Eye (tissue), 1 donor: ENCODE measurements at places on chromosomes 2 and 18.

GRCh38 chr2:178109813-178110212 lies 2.4 kb upstream of the RBM45 start:
- DNase-seq: peak; percentile 67

GRCh38 chr2:18123211-18123570 lies 244.7 kb downstream of the KCNS3 start:
- no peak for DNase-seq

DNA sequence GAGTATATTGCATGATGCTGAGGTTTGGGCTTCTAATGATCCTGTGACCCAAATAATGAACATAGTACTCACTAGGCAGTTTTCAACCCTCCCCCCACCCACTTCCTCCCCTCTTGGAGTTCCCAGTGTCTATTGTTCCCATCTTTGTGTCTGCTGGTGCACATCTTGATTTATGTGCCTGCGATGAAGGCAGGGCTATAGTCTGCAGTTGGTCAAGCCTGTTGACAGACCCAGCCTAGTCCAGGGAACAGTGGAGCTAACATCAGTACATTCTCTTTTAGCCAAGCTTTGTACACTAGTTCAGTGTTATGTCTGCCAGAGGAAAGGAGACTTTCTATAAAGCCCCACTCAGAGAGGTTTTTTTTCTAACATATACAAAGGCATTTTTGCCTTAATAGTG lies 287.6 kb downstream of the CPS1 start:
- no peak for DNase-seq

DNA sequence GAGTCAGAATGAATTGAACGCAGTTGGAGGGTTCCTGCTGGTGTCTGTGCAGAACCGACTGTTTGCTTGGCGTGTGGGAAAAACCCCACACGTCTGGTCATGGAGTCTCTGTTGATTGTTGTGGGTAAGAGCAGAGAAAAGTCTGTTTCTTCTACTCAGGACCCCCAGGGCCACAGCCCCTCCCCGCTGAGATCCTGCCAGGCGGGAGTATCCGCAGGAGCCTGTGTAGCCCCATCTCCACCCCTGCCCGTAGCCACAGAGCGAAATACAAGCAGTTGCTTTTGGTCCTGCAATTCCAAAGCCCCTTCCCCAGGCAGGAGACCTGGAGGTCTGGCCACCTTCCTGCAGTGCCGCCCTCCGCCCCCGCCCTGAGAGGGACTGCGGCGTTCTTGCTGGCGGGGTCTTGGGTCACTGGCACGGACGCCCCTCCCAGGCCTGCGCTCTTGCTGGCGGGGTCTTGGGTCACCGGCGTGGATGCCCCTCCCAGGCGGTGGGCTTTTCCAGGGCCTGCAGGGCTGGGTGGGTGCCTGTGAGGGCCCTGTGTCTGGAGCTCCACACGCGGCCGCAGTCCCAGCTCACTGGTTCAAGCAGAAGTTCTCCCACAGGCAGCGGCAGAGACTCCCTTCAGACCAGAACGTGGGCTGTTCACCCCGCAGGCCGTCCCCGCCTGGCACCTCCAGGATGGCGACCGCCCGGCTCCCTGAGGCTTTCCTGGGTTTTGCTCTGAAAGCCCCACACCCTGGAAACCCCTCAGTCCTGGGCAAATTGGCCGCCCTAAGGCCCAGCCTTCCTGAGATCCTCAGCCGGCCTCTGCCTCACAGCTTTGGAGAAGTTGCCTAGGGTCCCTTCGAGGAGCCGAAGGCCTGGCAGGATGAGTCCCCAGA lies 76.0 kb upstream of the CTDP1 start:
- no peak for DNase-seq

DNA sequence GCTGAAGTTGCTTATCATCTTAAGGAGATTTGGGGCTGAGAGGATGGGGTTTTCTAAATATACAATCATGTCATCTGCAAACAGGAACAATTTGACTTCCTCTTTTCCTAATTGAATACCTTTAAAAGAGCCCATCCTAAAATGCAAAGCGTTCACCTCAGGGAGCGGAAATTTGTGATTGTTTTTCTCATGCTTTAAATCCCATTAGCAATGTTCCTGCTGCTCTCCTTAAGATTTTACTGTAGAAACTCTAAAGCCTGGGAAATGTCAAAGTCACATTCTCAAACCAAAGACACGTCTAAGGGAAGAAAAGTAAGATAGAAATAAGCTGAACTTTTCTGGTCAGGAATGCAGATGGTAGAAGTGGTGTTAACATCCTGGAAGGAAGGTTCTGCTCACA lies 285.8 kb upstream of the MAP2 start:
- DNase-seq: no peak

DNA sequence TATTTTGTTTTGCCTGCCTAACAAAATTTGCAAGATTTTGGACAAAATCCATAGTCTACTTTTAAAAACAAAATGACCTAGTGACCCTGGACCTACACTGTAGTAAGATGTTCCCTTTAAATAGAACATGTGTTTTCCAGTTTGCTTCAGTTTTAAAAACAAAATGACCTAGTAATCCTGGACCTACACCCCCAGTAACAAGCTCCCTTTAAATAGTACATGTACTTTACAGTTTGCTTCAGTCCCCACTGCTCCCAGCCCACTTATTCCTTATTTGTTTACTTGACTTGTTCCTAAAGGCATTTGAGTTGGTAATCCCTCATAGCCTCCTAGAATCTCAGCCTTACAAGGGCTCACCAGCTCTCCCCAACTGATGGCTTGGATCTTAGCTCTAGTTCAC lies 34.5 kb upstream of the HTR2B start:
- DNase-seq: no peak

- DNase-seq: no peak
These were observed 158.6 kb upstream of the HS6ST1 start for GRCh38 chr2:128477026-128477820.

DNA sequence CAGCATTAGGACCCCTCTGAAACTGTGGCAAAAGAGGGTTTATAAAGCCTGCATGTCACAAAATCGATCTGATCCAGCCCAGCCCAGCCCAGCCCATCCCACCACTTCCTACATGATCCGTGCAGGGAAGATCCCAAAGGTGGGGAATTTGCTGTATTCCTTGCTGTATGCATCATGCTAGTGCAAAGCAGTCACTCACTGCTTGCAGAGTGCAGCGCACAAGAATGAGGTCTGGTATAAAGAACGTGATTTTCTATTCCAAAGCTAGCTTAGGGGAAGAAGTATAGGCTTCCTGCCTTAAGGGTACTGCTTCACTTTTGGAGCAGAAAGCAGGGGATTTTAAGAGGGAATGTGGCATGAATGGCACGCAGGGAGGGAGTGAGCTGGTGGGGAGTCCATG lies 18.9 kb upstream of the SERPINB11 start:
- DNase-seq: no peak

DNA sequence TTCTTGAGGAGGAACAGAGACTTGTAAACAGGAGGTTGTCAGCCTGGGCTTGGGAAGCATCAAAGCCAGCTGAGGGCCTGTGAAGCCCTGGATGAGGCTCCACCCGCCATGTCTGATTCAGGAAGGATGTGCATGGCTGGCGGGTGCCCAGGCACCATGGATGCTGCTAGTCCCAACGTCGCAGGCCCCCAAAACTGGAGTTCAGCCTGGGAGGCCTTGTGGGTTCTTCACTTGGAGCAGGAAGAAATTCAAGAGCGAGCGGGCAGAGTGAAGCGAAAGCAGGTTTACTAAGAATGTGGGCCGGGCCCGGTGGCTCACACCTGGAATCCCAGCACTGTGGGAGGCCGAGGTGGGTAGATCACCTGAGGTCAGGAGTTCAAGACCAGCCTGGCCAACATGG lies 12.1 kb upstream of the PXDN start:
- no peak for DNase-seq

DNA sequence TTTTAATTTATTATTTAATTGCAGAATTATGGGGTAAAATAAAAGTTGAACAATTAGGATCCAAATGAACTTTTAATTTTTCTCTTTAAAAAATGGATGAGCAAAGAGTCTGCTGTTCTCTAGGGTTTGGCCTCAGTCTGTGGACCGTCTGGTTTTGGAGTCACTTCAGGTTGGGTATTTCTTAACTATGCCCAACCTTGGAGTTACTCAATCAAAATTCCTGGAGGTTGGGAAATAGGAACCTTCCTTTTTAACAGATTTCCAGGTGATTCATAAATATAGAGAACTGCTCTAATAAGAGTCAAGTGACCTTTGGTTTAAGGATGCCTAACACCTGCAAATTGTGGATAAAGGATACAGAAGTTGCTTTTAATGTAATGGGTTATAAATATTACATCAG lies 241.5 kb upstream of the GCFC2 start:
- DNase-seq: no peak

DNA sequence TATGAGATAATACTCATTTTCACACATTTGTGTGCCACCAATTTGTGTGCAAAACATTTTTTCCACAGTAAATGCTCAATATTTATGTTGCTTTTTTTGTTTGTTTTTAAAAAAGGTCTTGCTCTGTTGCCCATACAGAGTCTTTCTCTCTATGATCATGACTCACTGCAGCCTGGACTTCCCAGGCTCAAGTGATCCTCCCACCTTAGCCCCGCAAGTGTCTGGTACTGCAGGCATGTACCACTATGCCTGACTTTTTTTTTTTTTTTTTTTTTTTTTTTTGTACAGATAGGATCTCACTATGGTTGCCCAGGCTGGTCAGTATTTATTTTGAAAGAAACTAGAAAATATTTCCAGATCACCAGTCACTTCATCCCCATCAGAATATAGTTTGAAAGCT lies 297.8 kb upstream of the GYPC start:
- DNase-seq: no peak

- no peak for DNase-seq
These were observed 79.5 kb upstream of the YWHAQ start for GRCh38 chr2:9710311-9710710.

GRCh38 chr2:69097148-69097610 lies 84.2 kb downstream of the ANTXR1 start:
- DNase-seq: no peak

DNA sequence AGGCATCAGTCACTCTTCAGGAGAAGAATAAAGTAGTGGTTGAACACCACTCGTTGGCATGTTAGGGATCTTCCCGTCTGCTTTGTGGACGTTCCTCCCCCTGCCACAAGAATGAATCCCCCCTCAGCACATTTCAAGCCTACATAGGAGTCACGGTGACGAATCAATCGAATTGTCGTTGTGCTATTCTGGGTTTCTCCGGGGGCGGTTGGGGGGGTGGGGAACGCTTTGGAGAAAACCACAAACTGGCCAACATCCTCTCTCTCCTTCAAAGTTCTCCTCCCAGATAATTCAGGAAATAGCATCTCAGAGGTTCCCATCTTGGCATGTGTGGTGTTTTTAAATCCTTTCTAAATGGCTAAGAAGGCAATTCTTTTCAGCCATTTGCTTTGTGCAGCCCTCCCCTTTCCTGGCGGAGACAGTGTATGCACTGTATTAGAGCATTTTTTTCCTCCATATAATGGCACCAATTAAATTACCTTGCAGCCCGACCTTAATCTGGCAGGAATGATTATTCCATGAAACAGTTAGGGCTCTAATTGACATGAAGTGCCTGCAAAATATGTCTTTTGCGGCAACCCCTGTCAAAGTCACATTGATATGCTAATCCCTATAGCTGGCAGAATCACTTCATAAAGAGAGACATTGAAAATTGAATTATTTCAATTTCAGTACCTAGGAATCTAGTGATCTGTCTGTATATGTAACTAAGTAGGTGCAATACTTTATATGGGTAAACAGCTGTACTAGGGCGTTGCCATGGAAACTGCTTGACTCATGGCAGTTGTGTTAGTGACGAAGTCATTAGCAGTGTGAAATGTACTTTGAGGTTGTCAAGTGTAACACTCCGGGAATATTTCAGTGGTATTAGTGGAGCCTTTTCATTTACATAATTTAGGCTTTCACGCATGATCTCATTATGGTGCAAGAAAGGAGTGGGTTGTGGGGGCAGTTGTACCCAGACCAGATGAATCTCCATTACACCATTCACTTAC lies 323.4 kb upstream of the SLC14A2 start:
- DNase-seq: peak; percentile 63

DNA sequence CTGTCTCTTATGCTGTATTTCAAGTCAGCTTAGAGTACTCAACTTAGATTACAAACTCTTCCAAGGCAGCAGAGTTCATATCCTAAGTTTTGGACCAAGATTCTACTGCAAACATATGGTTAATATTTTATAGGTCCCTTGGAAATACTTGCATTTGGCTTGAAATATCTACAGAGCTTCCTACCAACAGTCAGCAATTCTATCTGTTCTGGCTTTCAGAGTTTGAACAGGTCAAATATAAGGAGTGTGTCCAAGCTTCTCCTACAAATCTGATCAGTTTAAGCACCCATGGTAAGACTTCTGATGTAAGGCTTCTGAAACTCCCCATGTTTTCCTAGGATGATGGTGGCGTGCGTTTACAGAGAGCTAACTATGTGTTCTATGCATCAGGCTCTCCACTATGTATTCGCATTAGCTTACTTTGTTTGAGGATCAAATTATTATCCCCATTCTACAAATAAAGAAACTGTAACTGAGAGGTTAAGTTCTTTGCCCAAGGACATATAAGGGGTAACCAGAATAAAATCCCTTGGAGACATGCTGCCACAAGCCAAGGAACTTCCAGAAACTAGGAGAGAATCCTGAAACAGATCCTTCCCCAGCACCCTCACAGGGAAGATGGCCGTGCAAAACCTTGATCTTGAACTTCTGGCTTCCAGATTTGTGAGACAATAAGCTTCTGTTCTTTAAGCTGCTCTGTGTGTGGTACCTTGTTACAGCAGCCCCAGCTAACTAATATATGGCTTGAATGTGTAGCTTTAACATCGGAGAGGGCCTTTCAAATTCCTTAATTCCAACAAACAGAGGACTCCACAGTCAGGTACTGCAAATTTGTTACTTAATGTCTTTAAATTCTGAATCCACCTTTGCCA lies 55.1 kb downstream of the ATP8B1 start:
- DNase-seq: no peak

DNA sequence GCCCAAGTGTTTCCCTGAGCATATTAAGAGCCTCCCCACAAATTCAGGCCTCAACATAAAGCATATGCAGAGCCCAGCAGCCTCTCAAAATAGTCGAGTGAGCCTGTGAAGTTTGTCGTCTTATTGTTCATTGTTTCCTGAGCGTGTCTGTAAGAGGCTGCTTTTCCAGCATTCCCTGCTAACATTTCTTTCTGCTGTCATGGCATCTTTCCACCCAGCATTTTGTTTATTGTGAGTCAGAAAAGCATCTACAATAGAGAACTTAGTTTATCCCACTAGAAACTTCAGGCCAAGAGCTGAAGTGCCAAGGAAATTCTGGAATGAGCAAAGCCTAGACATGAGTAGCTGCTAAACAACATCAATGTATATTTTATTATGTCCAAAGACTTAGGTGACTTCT lies 46.3 kb upstream of the STAM2 start:
- peak; percentile 53 for DNase-seq

DNA sequence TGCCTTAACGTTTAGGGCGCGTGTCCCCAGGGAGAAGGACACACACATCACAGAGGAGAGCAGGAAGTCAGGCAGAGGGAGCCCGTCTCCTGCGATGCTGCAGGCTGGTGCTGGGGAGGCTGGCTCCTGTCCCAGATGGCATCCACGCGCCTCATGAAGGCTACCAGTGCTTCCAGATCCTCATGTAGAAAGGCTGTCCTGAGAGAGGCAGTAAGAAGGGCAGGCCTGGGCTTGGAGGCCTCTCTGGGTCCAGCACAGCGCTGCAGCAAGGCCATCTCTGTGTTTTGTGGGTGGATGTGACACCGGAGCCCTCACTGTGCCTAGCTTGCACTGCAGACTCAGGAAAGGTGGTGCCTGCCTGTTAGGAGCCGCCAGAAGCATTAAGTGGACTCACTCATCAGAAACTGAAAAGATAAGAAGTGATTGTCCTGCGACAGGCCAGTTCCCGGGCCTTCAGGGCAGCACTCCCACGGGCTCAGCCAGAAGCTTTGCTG lies 62.7 kb downstream of the FAM168B start:
- DNase-seq: no peak
